Adrenal gland (tissue), 19 donors: ENCODE measurements at places on chromosomes 4 and X.

DNA sequence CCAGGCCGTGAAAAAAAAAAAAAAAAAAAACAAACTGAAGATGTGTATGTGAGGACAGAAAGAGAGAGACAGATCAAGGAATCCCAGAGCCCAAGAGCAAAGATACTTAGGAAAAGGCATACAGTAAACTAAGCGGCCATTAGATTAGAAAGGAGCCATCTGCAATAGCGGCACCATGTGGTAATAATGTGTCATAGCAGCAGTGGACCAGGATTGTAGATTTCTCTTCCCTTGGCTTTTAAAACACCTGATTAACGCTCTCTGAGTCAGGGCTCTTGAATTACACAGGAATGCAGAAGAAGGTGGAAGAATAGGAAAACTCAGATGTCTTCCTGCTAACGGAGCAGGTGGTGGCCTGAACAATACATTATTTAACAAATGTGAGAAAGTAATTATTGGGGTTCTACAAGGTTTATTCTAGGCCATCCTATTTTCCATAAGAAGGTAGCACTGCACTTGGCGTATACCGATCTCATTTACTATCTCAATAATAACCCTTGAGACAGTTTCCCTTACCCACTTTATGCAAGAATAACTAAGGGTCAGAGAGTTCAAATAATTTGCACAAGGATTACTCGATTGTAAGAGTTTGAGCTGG is 182.7 kb downstream of the KCNIP4 start:
- peak; percentile 78 for DNase-seq

GRCh38 chrX:53319614-53320542 is 38.5 kb upstream of the IQSEC2 start:
- DNase-seq, result no peak

- no peak for DNase-seq
These were observed 290.2 kb downstream of the CAMK2D start for GRCh38 chr4:113471146-113471860.

GRCh38 chr4:176760471-176760870 is 32.3 kb downstream of the VEGFC start:
- no peak for DNase-seq

GRCh38 chrX:9180623-9181022 is 146.7 kb upstream of the FAM9B start:
- no peak for DNase-seq

- DNase-seq, result no peak
These were observed 44.2 kb downstream of the AMELX start for GRCh38 chrX:11337292-11338009.

GRCh38 chrX:148804579-148805355 is 304.4 kb downstream of the AFF2 start:
- DNase-seq, result no peak

DNA sequence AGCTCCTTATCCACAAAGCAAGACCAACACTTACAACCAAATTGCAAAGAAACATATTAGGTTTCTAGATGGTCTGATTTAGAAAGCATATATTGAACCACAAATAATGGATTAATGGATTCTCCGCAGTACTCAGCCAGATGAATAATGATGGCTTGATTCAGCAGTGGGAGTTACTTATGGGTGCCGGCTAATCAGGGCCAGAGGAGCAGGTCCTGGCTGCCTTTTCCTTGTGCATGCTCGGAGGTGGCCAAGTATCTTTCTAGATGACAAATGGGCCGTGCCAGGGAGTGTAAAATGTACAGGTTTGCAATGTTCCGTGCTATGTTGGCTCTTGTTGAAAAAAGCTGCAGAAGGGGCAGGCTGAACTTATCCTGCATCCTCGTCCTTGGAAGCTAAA is 70.2 kb downstream of the VCX3A start:
- no peak for DNase-seq

GRCh38 chrX:68686097-68686977 is 38.9 kb downstream of the STARD8 start:
- DNase-seq, result peak; percentile 33

DNA sequence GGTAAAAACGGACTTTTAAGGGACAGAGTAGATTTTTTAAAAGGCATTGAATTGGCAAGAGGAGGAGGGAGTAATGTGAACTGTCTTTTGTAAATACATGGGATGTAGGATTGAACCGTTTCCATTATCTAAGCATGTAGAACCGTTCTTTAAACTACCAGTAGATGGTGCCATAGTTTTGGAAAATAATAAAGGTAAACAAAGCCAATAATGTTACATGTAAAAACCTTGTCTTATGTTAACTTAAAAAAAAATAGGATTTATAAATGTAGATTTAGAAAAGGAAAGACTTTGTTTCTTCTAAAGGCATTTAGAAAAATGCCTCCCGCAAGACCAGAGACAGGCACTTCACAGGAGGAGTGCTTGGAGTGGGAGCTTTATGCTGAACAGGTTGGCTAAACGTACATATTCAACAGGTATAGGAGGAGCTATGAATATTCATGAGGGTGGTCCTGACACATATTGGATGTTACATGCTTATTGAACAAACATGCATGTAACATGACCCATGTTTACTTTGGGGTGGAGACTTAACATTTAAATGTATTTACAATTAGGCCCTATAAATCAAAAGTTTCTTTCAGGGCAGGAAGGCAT is 45.5 kb upstream of the FAM241A start:
- no peak for DNase-seq

GRCh38 chrX:140503238-140503601 is 1.6 kb downstream of the SOX3 start:
- no peak for DNase-seq
